CD8-positive, alpha-beta memory T cell (primary cell): ENCODE measurements at places on chromosomes 11 and 22.

DNA sequence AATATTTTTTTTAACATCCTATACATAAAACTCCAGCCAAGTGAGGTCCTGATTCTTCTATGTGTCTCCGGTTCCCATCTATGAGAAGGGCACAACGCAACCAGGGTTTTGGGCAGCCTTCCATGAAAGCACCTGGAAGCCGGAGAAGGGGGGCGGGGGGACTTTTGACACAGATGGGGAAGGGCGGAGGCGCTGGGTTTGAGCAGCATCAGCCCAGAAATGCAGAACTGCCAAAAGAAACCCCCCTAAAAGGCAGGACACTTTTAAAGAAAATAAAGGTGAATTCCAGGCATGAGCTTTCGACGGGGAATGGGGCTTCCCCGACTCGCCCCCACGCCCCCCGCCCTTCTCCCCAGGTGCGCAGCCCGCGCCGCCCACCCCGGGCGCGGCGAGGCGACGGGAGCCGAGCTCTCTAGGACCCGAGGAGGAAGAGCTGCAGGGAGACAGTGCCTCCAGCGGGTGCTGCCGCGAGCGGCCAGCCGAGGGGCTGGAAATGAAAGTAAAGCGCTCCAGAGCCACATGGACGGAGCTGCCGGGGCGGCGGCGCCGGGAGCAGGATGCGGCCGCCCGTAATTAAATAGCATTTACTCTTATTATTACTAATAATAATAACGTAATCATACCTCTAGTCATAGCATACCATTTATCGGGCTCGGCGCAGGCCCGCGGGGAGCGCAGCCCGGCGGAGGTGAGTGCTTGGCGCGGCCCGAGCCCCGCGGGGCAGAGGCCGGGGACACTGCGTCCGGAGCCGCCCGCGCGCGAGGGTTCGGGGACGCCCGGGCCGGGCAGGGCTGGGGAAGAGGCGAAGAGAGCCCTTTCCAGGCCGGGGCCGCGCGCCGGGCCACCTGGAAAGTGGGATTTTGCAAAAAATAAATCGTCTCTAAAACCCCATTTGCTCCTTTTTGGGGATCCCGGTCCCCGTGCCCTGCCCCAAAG, at the start of gene ZC3H7B:
Gene ZC3H7B, plus strand, starts transcription at position 441 of the 936 bp plus-strand sequence. CDS start 19,136 bp downstream, outside the sequence.
- peak; percentile 81 for DNase-seq

DNA sequence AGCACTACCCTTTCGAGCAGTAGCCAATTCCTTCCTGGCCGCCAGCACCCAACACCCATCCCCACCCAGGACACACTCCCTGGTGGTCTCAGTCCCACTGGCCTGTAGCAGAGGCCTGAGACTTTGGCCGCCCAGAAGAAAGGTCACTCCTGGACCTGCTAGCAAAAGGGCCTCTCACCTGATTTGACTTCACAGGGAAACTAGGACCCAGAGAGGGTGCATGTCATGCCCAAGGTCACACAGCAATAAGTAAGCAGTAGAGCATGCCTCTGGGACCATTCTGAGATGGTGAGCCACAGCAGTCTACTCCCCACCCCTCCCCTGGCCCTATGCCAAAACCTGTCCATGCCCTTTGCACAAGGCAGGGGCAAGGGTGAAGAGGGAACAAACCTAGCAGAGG, 7.3 kb downstream of the ARRB1 start:
- DNase-seq: no peak

DNA sequence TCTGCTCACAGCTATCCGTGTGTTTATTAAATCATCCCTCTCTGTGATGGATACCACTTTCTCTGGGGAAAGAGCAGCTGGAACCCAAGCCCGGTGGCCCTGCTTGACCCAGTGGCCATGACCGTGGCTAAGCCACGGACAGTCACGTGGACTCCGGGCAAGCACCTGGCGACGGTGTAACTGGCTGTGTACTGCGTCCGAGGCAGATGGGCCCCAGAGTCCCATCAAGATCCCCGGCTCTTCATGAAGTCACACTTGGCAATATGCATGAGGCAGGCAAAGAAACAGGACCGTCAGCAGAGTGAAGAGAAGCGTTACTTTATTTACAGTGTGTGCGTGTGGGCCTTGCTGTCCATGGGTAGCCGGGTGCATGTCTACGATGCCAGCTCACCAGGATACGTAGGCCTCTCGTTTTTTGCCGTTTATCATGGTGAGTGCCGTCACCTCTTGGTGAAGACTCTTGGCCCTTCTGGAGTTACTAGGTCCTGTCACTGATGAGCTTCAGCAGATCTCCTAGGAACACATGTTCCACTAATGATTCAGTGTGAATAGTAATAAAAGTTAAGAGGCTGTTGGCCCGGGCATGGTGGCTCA, 366.3 kb downstream of the TBC1D22A start:
- DNase-seq: no peak

- no peak for DNase-seq
Observed at GRCh38 chr11:31433851-31434250, 64.2 kb downstream of the DNAJC24 start.

- no peak for DNase-seq
Observed at GRCh38 chr22:17268501-17269223, 49.4 kb upstream of the ADA2 start.

GRCh38 chr22:24981656-24982055, 29.1 kb downstream of the KIAA1671 start:
- no peak for DNase-seq

- no peak for DNase-seq
Observed at GRCh38 chr22:28792491-28793383, 7.6 kb downstream of the XBP1 start.

- no peak for DNase-seq
Observed at GRCh38 chr11:119347940-119348605, 1.6 kb upstream of the MFRP start.

DNA sequence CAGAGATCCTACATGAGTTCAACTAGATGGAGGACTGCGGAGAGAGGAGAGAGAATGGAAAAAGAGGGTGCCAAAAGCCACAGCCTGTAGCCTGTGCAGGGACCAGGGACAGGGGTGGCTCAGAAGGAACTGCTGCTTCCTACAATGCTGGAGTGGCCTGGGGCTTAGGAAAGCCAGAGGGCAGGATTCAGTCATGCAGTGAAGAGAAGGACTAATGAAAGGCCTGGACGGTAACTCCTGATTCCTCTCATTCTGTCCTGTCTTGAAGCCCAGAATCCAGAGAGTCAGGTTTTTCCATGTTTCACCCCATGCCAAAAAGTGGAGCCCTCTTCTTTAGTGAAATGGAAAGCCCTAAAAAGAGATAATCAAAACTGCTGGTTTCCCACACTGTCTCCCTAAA, 48.4 kb upstream of the INCENP start:
- no peak for DNase-seq

DNA sequence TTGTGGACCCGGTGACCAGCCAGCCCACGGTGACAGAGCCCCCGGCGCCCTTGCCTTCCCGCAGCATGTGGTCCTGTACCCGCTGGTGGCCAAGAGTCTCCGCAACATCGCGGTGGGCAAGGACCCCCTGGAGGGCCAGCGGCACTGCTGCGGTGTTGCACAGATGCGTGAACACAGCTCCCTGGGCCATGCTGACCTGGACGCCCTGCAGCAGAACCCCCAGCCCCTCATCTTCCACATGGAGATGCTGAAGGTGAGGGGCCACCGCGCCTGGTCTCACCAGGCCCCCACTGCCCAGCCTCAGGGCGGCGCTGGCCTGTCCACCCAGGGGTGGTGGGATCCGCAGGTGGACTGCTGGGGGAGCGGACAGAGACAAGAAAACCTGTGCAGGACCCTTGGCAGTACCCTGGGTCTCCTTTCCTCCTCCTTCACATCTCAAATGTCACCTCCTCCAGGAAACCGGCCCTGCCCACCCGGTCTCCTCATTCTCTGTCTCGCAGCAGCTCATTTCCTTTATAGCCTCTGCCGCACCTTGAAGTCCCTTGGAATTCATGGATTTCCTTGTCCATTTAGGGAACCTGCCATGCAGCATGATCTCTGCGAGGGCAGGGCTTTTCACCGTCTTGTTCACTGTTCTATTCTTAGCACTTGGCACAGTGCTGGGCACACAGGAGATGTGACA, 6.5 kb downstream of the AIP start:
- no peak for DNase-seq
